Vagina (tissue), 2 donors: ENCODE measurements at places on chromosomes 13 and 19.

- no peak for DNase-seq
Measured at GRCh38 chr19:46000491-46001246, 5.4 kb downstream of the CCDC61 start.

DNA sequence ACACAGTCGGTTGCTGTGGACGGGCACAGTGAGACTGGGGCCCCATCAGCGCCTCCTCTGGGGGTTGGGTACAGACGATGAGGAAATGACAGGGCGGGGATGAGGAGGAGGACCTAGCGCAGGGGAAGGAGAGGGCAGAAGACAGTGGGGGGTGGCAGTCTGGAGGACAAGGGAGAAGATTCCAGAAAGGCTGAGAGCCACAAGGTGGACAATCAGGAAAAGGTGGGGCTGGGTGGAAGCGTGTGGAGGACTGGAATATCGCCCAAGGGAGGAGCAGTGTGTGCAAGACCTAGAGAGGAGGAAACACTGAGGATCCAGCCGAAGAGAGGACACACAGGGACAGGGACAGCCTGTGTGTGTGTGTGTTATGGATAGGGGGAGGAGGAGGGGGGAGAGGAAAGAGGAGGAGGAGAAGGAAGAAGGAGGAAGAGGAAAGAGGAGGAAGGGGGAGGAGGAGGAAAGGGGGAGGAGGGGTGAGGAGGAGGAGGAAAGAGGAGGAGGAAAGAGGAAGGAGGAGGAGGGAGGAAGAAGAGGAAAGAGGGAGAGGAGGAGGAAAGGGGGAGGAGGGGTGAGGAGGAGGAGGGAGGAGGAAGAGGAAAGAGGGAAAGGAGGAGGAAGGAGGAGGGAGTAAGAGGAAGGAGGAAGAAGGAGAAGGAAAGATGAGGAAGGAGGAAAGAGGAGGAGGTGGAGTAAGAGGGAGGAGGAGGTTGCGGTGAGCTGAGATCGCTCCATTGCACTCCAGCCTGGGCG, 15.8 kb upstream of the GARIN5A start:
- no peak for DNase-seq

- DNase-seq = no peak
Measured at GRCh38 chr13:37127691-37128241, 22.3 kb upstream of the CSNK1A1L start.

GRCh38 chr13:110944121-110944967, 29.5 kb upstream of the ANKRD10 start:
- no peak for DNase-seq

GRCh38 chr13:110272227-110272626, 34.7 kb downstream of the COL4A1 start:
- DNase-seq = peak; percentile 60

GRCh38 chr13:41061914-41062837, 867 bp downstream of the WBP4 start:
- DNase-seq = no peak

DNA sequence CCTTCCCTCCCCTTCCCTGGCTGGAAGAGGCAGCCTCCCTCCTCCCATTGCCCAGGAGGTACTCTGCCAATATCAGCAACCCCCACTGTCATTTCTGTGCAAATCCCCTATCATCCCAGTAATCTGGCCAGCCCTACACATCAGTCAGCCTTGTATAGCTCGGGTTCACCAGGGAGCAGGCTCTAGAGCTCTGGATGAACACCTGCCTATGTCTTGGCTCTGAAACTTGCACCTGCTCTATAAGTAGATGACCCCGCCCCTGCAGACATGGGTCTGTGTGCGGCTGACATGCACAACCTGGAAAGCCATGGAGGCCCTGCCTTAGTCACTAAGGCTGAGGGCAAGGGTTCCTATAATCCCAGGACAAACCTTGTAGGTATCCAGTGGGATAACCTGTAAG, 1042.9 kb downstream of the UQCRFS1 start:
- no peak for DNase-seq

GRCh38 chr19:33840783-33841182, 44.1 kb downstream of the KCTD15 start:
- no peak for DNase-seq

- DNase-seq = no peak
Measured at GRCh38 chr19:8513036-8513686, 806 bp downstream of the ZNF414 start.

DNA sequence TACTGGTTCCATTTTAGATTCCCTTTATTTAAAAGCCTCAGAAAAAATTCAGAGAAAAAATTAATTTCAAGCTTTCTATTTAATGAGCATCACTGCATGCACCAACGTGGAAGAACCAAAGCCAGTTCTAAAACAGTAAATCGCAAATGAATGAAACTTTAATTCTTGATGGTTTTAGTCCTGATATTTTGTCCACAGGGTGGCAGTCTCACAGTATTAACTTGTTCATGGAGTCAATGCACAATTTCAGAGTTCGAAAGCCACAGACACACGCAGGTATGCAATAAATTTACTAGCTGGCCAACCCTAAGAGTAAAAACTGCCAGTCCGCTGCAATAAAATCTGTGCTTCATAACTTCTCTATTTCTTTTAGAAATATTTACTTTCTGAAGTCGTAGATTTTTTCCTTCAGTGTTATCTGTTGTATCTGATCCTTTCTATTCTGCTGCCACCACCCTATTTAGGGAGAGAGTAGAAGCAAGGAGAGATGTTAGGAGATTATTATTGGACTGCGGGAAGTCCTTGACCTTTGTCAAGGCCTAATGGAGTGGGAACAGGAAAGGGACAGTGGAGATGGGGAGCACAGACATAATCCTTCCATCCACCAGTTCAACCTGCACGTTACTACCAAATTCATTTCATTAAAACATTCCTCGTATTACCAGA, 7.0 kb upstream of the WBP4 start:
- DNase-seq = no peak

DNA sequence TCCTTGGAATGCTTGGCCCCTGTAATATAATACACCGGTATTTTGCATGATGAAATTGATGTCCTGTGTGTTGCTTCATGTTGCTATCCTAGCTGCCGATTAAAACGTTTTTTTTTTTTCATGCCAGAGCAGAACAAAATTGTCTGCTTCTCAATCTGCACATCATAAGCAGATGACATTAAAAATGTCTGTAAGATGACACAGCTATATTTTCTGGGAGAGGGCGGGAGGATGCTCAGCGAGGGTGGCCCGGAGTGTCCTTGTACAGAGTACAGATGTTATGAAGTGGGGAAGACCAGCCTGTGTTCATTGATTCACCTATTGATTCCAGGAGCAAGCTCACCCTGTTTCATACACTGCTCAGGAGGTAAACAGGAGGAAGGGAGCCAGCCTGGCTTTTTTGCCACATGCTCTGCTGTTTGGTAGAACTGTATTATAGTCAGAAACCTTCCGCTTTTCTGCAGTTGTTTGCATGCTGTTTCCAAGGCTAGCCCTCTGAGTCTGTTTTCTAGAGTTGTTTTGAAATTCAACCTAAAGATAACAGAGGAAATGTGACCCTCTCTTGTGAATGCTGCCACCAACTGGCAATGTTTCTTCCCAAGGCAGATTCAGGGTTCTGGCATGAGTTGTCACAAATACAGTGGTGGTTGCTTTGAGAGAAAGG, 4.7 kb upstream of the IRS2 start:
- no peak for DNase-seq

DNA sequence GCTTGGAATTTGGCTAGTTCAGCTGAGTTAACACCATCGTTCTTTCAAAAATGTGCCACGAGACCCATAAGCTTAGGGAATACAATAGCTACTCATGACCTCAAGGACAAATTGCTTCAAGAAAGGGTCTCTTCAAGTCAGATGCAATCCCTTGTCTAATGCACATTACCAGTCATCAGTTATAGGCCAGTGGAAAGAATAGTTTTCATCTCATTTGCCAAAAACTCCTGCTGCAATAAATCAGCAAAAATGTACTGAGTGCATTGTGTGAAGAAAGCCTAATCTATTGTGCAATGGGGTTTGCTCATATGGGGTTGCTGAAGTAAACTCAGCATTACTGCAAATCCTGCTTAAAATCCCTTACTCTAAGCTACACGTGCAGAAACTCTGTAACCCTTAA, 208.3 kb upstream of the NBEA start:
- DNase-seq = no peak

GRCh38 chr19:54616821-54617560, 13.3 kb upstream of the LILRB1 start:
- DNase-seq = no peak

DNA sequence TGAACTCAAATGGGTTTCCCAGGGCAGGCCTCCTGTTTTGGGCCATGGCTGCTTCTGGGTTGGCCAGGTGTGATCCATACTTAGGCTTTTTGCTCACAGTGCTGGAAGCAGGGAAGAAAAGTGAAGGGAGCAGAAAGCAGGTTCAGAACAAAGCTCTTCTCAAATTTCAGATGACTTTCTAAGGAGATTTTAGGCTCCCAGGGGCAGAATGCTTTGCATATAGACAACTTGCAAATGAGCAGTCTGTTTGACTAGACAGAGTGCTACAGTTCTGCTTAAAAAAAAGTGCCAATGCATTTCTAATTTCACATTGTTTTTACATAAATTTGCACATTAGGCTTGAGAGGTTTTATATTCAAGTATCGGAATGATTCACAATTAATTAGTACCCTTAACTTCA, 2.6 kb upstream of the SLC10A2 start:
- no peak for DNase-seq

DNA sequence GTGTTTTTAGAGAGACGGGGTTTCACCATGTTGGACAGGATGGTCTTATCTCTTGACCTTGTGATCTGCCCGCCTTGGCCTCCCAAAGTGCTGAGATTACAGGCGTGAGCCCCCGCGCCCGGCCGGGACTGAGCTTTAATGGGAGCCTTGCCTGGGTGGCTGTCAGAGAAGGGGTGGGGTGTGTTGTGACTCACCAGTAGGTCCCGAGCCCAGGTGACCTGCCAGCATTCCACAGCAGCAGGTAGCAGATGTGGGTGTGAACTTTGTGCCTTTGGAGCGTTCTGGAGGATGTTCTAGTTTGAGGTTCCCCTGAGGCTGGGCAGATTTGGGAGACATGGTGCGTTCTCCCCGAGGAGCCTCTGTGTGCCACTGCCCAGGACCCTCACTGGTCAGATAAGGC, 7.1 kb upstream of the EPN1 start:
- DNase-seq = no peak

- no peak for DNase-seq
Measured at GRCh38 chr19:46052896-46053295, 12.1 kb upstream of the IGFL4 start.

DNA sequence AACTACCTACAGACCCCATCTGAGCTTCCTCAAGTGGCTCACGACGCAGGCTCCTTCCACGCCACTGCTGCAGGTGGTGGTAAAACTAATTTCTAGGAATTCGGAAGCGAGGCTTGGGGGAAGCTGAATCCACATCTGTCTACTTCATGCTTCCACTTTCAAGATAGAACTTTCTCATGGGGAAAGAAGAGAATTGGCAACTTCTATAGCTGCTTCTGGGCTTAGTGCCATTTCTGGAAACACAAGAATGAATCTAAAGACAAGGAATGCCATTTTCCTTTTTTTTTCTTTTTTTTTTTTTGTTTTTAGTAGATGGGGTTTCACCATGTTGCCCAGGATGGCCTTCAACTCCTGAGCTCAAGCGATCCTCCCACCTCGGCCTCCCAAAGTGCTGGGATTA, 2.8 kb upstream of the NLRP12 start:
- DNase-seq = no peak

- no peak for DNase-seq
Measured at GRCh38 chr13:76339649-76340048, 546.6 kb downstream of the KCTD12 start.

GRCh38 chr19:49528211-49528771, 488 bp downstream of the RCN3 start:
- peak; percentile 87 for DNase-seq

DNA sequence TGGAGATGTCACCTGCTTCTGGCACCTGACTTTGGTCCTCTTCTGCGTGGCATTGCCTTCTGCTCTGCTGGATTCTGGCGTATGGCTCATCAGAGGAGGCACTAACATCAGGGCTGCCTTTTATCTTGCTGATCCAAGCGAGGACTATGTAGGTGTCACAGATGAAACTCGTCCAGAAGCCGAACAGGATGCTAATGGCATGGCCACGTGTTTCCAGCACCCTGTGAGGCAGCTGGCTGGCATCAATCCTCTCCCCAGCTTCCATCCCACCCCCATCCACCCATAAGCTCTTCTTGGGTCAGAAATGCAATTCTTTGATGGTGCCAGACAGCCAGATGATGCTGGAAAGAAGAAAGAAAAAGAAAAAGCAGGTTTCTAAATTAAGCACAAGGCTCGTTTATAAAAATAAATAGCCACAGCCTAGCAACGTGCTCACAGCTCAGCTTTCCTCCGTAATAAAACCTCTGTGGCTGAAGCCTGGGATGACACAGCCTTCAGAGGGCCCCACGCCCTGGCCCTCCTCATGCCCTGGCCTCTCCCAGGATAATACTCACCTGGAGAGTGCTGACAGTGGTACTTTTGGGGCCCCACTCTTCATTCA, 212.9 kb upstream of the SERP2 start:
- DNase-seq = no peak

DNA sequence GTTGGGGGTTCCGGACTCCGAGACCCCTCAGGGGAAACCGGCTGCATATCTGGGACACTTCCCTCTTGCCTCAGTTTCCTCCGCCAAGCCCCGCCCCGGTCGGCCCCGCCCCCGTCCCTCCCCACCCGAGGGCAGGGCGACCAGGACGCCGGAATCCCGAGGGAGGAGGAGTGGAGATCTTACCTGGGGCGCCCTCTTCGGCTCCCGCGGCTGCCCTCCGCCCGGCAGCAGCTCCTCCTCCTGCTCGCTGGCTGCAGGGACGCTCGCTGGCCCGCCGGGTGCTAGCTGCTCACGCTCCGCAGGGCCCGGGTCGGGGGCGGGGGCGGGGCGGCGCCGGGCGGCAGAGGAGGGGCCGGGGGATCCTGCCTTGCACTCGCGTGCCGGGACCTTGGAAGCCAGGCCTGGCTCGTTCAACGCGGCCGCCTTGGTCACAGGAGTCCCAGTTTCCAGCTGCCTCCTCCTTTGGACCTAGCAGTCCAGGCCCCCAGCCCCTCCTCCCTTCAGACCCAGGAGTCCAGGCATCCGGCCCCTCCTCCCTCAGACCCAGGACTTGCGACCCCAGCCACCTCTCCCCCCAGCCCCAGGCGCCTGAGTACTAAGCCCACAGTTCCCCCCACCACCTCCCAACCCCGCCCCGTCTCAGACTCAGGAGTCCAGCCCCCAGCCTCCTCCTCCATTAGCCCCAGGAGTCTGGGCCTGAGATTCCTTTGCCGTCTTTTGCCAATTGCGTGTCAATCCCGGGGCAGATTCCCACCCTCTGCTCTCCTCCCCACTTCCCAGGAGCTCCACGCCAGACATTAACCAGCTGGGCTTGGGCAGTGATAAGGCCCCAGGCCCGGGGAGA, at the start of gene NTF4:
TSS of gene NTF4 (minus strand) at position 51 of the 844 bp plus-strand sequence. CDS start 2,821 bp downstream, outside the sequence.
- DNase-seq = no peak

- DNase-seq = no peak
Measured at GRCh38 chr19:19334063-19334988, 13.7 kb downstream of the MAU2 start.

- no peak for DNase-seq
Measured at GRCh38 chr13:26896986-26897668, 136.5 kb upstream of the GPR12 start.

GRCh38 chr13:64248371-64249065, 2832.9 kb upstream of the PCDH20 start:
- DNase-seq = no peak

- no peak for DNase-seq
Measured at GRCh38 chr13:50200988-50201387, 185.7 kb downstream of the KCNRG start.

- DNase-seq = no peak
Measured at GRCh38 chr13:73898276-73898675, 235.9 kb downstream of the KLF12 start.
